ENCODE measurements at places on chromosomes 5 and 9.

DNA sequence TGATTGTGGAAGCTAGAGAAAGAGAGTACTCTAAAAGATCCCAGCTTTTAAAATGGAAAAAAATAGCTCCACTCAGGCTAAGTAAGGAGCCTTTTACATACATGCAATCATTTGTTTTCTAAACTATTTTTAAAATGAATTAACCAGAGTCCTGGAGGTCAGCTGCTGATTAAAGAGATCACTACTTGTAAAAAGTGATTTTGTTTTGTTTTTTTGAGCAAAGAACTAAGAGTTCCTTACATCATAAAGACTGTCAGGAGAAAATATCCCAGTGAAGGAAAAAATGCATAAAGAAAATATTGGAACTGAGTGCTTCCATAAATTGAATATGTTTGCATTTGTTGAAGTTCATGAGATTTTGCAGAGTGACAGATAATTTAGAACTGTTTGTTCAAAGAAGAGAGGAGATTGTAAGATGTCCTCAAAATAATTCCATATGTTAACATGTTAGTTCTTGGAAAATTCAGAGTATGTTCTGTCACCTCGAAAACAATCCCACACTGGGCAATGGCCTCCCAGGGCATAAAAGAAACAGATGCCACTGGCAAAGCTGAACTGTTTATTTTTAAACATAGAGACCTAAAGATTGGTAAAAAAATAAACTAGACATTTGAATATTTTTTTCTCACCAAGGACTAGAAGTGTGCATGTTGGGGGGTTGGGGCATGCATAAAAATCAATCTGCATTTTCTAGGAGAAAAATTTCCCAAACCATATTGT is 264.7 kb downstream of the NPR3 start:
- DNase-seq: no peak

DNA sequence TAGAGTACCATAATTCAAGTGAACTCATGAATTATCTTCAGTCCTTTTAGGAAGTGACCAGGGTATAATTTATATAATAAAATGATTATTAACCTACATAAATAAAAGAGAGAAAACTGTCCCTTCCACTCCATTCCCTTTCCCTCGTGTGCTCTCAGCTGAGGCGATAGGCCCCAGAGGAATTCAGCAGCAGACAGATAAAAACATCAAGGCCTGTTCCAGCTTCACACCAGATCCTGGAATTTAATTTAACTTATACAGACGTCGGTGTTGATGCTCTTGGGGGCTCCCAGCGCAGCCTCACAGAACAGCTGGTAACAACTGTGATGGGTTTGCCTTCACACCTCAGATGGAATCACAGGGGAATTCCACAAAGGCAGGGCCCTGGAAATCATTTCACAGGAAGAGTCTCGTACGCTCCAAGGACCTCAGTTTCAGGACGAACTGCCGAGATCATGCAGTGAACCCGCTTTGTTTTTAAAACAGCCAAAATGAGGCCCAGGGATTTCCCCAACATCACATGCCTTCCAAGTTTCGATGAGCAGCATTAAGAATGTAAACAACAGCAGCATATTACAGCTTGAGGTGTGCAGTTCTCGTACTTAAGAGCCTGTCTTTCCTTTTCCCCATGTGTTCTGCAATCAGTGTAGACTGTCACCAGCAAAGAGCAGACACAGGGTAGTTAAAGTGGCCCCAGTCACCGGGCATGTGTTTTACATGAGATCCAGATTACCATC is 73.6 kb upstream of the ALDH1B1 start:
- DNase-seq: no peak

- DNase-seq: no peak
Measured at GRCh38 chr5:126939887-126940286, 90.5 kb downstream of the MARCHF3 start.

DNA sequence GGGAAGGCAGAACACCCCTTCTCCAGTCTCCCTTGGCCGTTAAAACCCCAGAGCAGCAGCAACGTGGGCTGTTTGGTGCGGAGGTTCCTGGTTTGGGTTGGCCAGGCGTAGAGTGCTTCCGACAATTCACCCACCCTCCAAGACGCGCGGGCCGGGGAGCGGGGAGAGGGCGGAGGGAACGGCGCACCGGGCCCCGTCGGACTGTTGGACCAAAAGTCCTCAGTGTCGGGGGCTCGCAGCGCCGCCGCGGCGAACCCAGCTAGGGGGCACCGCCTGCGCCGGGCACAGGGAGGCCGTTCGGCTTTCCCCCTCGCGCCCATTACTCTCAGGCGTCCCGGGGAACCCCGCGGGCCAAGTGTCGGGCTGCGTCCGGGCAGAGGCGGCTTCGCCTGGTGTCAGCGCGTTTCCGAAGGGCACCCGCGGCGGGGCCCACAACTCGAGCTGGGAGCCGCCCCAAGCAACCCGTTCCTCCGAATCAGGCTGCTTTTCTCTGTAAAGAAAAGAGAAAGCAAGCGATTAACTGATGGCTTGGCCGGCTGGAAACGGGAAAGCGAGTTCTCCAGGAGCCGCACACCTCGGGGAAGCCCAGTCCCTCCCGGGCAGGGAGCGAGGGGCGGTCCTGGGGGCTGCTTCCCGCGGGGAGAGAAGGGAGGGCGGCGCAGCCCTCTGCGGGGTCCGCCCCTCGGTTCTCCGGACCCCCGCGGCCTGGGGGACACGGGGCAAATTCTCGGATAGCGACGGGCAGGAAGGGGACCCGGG is 145.5 kb downstream of the ERCC6L2 start:
- peak; percentile 43 for DNase-seq

- no peak for DNase-seq
Measured at GRCh38 chr5:3226196-3226920, 369.3 kb upstream of the IRX1 start.

GRCh38 chr9:7984692-7985091 is 185.1 kb upstream of the DMAC1 start:
- no peak for DNase-seq

DNA sequence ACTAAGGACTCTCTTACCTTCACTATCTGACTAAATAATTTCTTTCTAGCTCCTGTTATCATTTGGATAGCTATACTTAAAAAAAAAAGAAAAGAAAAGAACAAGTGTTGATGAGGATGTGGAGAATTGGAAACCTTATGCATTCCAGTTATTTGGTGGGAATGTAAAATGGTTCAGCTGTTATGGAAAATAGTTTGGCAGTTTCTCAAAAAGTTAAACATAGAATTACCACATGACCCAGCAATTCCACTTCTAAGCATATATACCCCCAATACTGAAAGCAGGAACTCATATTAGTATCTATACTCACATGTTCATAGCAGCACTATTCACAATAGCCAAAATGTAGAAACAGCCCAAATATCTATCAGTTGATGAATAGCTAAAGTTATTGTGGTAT is 61.1 kb downstream of the GNA14 start:
- DNase-seq: no peak

DNA sequence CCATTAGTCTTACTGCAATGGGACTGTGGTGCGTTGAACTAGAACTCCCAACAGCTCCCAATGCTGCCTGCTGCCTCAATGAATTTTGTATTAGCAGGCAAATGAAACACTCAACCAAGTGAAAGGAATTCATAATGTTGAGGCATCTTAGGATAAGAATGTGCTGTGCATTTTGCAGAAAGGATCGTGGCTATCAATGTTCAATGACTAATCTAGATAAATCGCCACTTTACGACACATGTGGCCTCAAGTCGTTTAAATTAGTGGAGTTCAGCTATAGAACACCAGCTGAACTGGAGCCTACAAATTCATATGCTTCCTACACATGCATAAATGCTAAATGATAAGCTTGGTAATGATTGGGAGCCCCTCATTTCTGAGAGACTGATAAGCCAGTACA is 318.4 kb downstream of the PSAT1 start:
- no peak for DNase-seq

Measured in NB4 (cell line).